ENCODE measurements at places on chromosomes 5 and 9.

- no peak for DNase-seq
Observed at GRCh38 chr9:14309403-14309802, 4.5 kb downstream of the NFIB start.

GRCh38 chr5:139486201-139486600 lies 3.6 kb upstream of the STING1 start:
- no peak for DNase-seq

DNA sequence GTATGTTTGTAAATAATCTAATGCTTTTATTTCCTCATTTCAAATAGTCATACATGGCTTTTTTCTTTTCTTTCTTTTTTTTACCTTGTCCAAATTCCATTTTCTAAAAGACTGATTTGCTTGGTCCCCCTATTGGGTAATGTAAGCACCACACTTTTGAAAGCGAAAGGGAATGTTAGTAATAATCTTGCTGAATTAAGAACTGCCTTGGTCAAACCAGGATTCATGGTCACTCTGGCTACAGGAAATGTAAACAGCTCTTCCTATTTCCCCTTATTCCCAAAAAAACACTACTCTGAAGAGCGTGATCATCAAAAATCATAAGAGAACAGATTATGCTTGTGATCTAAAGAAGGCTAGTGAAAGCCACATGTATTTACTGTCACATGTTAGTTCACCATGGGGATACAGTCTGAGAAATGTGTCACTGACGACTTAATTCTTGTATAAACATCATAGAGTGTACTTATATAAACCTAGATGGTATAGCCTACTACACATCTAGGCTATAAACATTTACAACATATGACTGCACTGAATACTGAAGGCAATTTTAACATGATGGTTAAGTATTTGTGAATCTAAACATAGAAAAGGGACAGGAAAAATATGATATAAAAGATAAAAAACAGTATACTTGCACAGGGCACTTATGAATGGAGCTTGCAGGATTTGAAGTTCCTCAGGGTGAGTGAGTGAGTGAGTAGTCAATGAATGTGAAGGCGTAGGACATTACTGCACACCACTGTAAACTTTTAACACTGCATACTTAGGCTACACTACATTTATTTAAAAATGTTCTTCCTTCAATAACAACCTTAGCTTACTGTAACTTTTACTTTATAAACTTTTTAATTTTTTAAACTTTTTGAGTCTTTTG lies 75.3 kb downstream of the HMGCR start:
- no peak for DNase-seq

- no peak for DNase-seq
Observed at GRCh38 chr5:6818594-6819511, 105.6 kb downstream of the TENT4A start.

DNA sequence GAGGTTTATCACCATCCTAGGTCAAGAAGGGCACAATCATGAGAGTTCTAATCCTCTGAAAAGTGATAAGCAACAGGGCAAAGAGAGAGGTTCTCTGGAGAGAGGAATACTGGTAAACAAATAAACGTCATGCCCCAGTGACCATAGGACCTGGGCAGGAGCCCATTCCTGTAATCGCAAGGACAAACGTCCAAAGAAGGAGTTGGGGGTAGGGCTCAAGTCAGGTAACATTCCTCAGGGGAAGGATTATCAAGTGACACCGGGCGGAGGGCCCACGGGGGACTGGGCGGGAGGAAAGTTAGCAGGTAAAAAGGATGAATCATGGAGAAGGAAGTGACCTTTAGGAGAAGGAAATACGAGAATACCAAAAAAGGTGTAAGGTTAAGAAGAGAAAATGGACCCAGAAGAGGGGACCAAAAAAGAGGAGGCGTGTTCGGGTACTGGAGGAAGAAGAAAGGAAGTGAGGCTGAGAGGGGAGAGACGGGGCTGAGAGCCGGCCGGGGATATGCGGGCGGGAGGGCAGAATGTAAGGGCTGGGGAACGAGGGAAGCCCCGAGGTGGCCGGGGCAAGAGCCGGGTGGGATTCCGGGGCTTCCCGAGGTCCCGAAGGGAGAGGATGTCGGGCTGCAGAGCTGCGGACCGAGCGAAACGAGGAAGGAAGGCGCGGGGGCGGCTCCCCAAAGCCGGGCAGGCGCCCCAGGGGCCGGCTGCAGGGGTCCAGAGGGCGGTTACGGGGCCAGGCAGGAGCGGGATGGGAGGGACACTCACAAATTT lies 583 bp downstream of the DIAPH1 start:
- no peak for DNase-seq

DNA sequence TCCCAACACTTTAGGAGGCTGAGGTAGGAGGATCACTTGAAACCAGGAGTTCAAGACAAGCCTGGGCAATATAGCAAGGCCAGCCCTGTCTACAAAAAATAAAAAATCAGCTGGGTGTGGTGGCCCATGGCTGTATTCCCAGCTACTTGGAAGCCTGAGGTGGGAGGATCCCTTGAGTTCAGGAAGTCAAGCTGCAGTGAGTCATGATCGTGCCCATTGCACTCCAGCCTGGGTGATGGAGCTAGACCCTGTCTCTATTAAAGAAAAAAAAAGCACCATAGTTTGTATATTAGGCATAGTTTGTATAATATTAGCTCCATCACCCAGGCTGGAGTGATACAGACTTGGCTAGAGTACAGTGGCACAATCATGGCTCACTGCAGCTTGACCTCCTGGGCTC lies 9.6 kb upstream of the NME5 start:
- DNase-seq: no peak

DNA sequence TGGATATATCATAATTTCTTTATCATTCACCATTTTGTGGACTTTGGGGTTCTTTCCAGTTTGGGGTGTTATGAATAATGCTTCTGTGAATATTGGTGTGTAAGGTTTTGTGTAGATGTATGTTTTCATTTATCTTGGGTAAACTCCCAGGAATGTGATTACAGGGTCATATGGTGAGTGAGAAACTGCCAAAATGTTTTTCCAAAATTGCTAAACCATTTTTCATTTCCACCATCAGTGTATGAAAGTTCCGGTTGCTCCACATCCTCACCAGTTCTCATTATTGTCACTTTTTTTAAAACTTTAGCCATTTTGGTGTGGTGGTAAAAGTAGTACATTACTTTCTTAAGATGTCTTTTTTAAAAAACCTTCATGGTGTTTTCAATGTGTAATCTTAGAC lies 152.9 kb downstream of the NIPBL start:
- DNase-seq: no peak

DNA sequence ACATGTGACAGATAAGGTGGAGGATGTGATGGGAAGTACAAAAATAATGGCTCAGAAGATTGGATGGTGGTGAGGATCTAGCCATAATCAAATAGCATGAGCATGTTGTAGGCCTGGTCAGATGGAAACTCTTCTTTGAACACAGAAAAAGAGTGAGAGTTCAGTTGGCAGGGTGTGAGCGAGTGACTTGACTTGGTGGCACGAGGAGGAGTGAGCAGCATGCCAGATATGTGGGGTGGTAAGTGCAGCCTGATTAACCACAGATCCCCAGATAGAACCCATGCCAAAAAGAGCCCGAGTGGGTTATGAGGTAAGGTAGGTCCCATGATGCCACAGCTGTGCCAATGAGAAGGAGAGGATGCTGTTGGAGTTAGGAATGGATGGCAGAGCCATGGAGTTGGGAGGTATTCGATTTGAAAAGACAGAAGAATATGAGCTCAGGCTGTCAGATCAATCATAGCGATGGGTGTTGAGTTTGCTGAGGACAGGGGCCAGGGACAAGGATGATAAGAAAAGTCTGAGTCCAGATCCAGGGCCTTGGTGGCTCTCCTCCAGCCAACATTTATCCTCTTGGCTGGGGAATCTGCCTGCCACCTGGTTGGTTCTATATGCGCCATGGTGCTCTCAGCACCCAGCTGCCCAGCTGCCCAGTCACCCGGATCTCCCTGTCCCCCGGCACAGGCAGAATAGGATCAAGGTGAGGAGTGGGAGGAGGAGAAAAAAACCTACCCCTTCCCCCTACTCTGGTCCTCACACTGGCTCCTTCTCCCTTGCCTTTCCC lies 16.5 kb downstream of the GARNL3 start:
- no peak for DNase-seq

DNA sequence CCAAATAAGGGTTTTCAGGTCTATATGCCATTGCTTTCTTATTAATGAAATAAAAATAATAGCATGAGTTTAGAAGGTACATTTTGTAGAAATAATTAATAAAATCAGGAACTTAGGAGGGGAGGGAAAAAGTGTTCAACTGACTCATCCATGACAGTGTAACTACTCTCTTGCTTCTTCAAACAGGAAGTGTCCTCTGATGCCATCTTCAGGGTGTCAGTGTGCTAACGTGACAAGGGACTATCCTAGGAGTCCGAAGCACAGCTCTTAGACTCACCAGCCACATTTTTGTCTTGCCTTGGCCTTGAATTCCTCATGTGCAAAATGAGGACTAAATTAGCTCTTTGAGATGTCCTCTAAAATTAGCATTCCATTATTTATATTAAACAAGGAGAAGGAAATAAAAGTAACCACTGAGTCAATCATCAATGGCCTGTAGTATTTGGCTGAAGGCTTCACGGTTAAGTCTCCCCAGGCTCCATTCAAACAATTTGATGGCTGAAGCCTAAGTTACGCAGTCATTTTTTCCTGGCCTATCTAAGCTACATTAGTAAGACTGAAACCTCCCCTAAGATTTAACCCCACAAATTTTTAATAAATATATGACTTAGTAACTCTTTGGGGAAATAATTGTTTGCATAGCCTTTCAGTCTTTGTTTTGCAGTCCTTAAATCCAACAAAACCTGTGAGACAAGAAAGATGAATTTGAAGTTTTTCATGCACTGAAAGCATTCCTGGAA lies 151.1 kb downstream of the ARL15 start:
- no peak for DNase-seq

DNA sequence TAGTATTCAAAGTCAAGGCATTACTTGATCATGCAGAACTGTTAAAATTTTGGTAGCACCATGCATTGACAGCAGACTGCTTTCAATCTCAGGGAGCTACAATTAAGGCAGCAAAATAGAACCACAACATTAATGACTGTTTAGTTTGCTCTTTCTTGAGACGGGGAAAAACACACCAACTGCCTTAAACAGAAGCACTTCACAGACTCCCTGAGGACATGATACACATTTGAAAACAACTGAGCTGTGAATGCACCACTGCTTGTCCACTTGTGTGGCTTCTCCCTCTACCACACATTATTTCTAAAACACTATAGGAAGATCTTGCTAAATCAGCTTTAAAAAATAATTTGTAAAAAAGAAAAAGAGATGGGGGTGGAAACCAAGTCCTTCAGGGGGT lies 79.6 kb upstream of the MAST4 start:
- no peak for DNase-seq

- no peak for DNase-seq
Observed at GRCh38 chr5:169280286-169280685, 20.7 kb downstream of the SLIT3 start.

GRCh38 chr5:14327624-14328023 lies 184.5 kb downstream of the TRIO start:
- DNase-seq: no peak

GRCh38 chr5:165616490-165617405 lies 2111.3 kb downstream of the MAT2B start:
- DNase-seq: no peak

DNA sequence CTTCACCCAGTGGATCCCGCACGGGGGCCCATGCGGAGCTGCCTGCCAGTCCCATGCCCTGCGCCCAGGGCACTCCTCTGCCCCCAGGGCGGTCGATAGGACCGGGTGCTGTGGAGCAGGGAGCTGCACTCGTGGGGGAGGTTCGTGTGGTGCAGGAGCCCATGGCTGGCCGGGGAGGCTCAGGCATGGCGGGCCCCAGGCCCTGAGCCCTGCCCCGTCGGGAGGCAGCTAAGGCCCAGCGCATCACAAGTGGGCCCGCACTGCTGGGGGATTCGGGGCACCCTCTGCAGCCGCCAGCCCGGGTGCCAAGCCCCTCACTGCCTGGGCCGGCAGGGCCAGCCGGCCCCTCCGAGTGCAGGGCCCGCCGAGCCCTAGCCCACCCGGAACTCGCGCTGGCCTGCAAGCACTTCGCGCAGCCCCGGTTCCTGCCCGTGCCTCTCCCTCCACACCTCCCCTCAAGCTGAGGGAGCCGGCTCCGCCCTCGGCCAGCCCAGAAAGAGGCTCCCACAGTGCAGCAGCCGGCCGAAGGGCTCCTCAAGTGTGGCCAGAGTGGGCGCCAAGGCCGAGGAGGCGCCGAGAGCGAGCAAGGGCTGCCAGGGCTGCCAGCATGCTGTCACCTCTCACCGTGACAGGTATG lies 221.1 kb upstream of the RORB start:
- DNase-seq: no peak

DNA sequence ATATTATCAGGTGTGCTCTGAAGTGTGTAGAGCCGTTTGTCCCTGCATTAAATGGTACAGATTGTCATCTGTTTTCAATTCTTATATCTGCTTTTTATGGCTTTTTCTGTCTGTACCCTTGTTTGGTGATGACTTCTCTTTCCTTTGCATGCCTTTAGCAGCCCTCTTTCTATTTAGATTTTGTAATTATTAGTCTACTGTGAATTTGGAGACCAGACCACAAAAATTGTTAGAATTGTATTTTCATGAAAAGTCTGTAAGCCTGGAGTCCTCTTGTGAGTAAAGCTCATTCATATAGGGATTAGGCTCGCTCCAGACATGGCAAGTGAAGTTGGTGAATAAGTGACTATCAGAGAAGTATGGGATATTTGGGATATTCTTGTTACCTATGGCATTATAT lies 41.7 kb downstream of the NFX1 start:
- DNase-seq: no peak

DNA sequence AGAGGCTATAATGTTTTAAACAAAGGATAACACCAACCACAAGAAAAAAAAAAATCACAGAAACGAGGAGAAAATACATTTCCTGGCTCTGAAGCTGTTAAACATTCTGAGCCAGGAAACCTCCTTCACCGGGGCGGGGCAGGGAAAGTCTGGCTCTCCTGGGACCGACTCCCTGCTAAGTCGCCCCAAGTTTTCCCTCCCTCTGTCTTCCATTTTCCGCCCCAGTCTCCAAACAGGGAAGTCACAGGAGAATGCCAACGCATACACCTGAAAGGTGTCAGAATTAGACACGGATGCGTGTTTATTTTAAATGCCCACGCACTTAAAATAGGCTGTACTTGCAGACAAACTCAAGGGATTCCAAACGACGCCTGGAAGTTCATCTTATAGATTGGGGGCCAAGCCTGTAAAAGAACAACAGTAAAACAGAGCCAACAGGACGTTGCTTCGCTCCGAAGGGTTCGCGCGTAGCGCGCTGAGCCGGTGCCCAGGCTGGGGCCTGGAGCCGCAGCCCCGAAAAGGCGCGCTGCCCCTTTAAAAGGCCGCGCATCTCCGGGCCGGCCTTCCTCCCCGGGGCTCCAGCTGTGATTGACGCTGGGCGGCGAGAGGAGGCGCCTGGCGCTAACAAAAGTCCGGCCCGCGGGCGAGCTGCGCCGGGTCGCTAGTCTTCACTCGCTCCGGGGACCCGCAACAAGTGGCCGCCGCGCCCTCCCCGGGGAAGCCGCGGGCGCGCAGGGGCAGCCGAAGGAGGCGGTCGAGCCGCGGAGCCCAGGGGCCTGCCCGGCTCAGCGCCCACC lies at the start of gene FBXL7:
TSS of gene FBXL7 (plus strand) at position 653 of the 797 bp plus-strand sequence.
- DNase-seq: no peak

DNA sequence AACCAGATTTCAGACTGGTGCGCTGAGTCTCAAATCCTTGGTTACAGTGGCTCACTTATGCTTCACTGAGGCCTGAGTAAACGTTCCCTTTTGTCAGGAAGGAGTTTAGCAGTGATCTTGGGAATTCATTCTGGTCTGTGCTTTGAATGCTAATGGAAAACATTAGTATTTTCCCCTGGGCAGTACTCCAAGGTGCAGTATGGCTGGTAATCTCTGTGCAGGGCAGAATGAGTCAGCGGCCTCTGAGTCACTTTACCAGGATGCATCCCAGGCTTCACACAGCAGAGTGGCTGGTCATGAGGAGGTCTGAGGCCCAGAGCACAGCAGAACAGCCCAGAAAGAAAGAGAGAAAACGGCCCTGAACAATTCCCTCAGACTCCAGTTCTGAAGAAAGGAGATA lies 54.0 kb downstream of the PCA3 start:
- no peak for DNase-seq

Measured in activated CD4-positive, CD25-positive, alpha-beta regulatory T cell treated with anti-CD3 and anti-CD28 coated beads, Interleukin-2, amount 50 U/mL, for 72 hours (primary cell).